ENCODE measurements at places on chromosomes 3 and 15.
A peak's percentile ranks its signal among the peaks of the same experiment; 100 is the strongest.

- no peak for DNase-seq
These were observed 43.0 kb upstream of the KY start for GRCh38 chr3:134693804-134694203.

DNA sequence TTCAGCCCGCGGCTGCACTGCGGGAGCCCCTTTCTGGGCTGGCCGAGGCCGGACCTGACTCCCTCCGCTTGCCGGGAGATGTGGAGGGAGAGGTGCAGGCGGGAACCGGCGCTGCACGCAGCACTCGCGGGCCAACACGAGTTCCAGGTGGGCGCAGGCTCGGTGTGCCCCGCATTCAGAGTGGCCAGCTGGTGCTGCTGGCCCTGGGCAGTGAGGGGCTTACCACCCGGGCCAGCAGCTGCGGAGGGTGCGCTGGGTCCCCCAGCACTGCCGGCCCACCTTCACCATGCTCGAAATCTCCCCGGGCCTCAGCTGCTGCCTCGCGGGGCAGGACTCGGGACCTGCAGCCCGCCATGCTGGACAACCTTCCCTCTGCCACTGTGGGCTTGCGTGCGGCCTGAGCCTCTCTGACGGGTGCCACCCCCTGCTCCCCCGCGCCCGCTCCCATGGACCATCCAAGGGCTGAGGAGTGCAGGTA lies 733.5 kb upstream of the CCDC54 start:
- DNase-seq, result no peak

DNA sequence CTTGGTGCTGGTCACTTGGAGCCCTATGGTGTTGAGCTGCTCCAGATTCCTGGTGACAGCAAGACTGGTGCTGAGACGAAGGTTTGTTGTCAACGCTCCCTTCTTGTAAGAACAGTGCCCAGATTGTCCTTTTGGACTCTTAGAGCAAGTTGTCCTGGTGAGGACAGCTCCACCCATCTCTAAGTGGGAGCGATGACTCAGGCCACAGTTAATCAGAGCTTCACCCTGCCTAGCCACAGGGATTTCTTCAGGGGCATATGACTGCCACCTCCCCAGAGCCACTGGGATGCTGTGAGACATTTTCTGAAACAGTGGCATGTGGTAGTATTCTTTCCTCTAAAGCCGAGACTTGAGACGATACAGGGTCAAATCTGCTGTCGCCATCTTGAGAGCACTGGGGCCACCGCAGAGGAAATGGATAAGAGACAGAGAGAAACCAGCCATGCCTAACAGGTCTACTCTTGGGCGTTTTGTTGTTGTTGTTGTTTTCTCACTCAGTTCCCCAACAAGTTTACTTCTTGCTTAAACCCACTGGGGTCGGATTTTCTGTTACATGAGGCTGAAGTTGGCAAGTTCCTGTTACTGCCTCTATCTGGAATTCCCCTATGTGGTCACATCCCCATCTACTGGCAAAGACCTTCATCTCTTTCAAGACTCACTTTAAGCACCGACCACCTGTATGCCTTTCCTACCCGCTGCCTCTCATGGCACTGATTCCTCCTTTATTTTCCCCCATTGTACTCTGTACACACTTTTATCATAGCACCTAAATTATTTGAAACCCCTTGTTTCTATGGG lies 16.0 kb upstream of the PCOLCE2 start:
- DNase-seq, result no peak

- no peak for DNase-seq
These were observed 80.6 kb downstream of the MYO9A start for GRCh38 chr15:72037321-72037720.

DNA sequence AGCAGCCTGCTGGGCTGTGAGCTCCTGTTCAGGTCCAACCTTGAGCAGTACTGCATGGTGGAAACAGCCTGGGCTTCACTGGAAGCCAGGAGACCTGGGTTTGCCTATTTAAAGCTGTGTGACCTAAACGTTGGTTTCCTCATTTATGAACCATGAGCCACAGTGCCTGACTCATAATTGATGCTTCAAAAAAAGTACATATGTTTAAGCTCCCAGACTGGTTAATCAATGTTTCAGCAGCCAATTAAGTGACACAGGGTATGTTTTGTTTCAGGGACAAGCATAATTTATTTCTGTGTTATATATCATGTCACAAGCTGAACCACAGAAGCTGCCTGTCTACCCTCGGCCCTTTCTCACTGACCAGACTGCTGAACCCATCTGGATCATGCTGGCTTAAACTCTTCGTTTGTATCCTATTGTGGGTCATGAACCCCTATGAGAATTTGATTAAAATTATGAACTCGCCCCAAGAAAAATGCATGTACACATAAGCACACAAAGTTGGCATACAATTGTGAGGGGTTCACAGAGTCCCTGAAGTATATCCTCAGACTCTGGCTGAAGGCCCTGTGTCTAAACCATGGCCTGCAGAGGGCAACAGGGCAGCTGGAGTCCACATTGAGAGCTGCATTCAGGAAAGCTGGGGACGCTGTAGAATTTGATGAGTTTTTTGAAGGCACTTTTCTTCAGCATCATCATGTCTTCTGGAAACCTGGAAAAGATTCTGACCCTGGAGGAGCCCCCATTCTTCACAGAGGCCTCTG lies 23.7 kb downstream of the HDC start:
- DNase-seq, result no peak

GRCh38 chr3:27521872-27522265 lies 37.7 kb upstream of the SLC4A7 start:
- DNase-seq, result no peak

- DNase-seq, result no peak
These were observed 17.8 kb upstream of the THUMPD3 start for GRCh38 chr3:9345041-9345440.

DNA sequence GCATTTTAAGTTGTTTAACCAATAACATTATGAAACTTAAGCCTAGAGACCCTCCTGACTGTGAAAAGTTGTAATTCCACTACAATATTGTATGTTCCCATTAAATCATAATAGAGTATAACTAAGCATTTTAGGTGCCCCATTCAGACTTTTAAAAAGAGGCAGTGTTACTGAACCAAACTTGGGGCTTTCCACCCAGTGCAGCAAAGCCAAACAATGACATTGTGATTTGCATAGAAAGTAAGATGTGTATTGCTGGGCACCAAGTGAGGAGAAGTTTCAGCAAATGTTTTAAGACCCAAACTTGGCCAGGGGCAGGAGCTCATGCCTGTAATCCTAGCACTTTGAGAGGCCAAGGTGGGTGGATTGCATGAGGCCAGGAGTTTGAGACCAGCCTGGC lies 706.2 kb downstream of the GRM7 start:
- no peak for DNase-seq

- DNase-seq, result no peak
These were observed 49.8 kb downstream of the USP50 start for GRCh38 chr15:50496692-50497091.

DNA sequence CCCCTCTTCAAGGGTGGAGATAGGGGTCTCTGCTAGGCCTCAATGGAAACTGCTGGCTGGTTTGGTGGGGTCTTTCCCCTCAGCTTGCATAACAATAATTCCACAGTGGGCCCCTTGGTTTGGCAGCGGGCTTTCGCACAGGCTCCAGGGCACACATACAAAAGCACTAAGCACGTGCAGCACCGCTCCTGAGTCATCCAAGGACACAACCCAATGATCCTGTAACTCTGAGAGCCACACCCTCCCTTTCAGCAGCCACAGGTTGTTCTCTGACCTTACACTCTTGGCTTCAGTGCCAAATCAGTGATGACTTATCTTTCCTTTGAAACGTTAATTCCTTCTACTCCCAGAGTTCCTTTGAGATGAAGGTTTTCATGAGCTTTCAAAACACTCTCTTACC lies 41.7 kb downstream of the DAPK2 start:
- DNase-seq, result peak; percentile 59

- no peak for DNase-seq
These were observed 52.4 kb upstream of the GYG1 start for GRCh38 chr3:148938936-148939335.

- DNase-seq, result no peak
These were observed 154.7 kb upstream of the GOLIM4 start for GRCh38 chr3:168250415-168250861.

GRCh38 chr15:100189319-100189718 lies 152.5 kb downstream of the ADAMTS17 start:
- peak; percentile 8 for DNase-seq

DNA sequence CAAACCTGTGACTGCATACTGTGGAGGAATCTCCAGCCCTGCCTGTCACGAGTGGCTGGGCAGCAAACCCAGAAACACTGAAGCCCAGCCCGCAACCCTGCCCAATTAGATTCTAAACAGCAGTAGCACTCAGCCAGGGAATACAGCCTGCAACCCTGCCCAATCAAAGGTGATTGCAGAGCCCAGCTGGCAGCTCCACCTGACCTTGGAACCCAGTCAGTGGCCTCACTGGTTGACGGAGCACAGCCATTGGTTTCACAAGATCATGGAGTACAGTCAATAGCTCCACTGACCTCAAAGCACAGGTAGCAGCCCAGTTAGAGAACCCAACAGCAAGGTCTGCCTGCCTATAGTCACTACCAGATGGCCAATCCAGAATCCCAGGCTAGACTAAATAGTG lies 35.2 kb upstream of the MYLK start:
- DNase-seq, result no peak

GRCh38 chr15:43776718-43777266 lies at the start of gene ELL3:
TSS of gene ELL3 (minus strand) at chr15:43776966. CDS start at chr15:43776901, 65 bp downstream.
- peak; percentile 87 for DNase-seq

GRCh38 chr15:43210172-43210745 lies 10.6 kb downstream of the EPB42 start:
- no peak for DNase-seq

GRCh38 chr3:156240642-156241041 lies 120.3 kb downstream of the KCNAB1 start:
- DNase-seq, result no peak

GRCh38 chr3:64571982-64572381 lies 115.8 kb downstream of the ADAMTS9 start:
- DNase-seq, result no peak

GRCh38 chr15:73134196-73134595 lies 81.9 kb downstream of the NEO1 start:
- DNase-seq, result no peak

DNA sequence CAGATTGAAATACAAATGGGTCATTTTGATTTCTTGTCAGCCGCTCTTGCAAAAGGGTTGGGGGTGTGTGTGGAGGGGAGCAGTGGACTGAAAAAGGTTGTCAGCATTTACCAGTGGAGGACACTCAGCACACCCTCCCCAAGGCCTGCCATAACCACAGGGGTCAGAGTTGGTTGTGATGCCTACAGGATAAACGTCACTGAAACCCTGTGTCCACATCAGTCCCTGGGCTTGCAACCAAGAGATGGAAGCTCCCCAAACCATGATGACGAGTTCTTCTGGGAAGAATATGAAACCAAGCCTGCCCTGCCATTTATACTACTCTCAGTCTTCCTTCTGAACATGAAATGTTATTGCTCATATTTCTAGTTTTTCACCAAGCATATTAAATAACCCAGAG lies 54.0 kb upstream of the UMPS start:
- DNase-seq, result no peak

DNA sequence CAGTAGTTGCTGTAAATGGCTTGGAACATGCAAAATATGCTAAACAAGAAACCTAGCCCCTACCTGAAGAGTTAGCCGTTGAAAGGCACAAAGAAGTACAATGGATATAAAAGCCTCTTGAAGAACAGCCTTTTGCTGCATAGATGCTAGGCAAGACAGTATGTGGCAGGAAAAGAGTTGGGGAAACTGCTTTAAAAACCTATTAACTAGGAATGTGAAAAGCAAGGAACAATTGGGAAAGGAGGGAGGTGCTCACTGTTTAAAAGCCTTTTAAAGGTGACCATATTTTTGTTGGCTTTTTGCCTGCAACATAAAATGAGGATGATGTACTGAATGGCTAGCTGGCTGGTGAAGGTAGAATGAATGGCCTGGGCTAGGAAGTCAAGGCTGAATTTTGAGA lies 24.5 kb upstream of the SOX2 start:
- no peak for DNase-seq

- DNase-seq, result no peak
These were observed 128.7 kb downstream of the SCAPER start for GRCh38 chr15:76776480-76776879.

GRCh38 chr3:12472000-12472610 lies 12.2 kb upstream of the TSEN2 start:
- DNase-seq, result no peak

- no peak for DNase-seq
These were observed 3.1 kb downstream of the MYLK start for GRCh38 chr3:123880998-123881561.

DNA sequence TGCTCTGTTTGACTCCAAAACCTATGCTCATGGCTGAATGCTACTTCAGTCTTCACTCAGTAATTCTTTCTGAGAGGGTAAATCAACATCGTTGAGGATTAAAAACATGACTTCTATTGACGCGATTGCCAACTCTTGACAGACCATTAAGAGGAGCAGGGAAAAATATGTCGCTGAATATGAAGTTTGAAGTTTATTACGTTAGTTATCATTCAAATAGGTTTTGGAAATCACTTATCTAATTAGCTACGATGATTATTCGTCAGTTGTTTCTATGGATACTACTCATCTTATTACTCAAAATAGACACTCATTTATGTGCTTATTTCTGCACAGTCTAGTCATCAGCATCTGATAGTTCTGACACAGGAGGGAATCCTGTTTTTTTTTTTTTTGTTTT lies 279.2 kb upstream of the TBL1XR1 start:
- DNase-seq, result no peak

DNA sequence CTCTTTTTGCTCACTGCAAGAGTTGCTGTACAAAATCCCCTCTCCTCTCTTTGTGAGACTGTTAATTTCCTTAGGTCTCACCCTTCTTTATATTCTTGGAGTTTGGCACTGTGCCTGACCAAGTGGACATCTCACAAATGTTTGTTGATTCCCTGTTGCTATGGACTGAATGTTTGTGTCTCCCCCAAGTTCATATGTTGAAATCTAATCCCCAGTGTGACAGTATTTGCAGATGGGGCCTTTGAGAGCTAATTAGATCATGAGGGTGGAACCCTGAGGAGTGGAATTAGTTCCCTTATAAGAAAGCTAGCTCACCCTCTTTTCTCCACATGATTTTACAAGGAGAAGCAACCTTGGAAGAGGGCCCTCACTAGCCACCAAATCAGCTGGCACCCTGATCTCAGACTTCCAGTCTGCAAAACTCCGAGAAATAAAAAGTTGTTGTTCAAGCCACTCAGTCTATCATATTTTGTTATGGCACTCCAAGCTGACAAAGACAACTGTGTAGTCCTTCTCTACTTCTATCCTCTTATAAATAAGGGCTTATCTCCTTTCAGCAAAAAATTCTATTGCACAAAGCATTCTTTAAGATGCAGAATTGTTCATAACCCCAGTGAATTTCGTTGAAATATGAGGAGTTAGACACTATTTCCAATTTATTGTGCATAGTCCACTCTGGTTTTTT lies 65.5 kb upstream of the NPHP3 start:
- DNase-seq, result no peak

- DNase-seq, result peak; percentile 23
These were observed 36.4 kb downstream of the CFAP100 start for GRCh38 chr3:126431103-126431534.

GRCh38 chr3:59388555-59389270 lies 338.9 kb upstream of the CFAP20DC start:
- DNase-seq, result no peak
